ENCODE measurements at places on chromosomes 1 and 21.
A peak's percentile ranks its signal among the peaks of the same experiment; 100 is the strongest.

DNA sequence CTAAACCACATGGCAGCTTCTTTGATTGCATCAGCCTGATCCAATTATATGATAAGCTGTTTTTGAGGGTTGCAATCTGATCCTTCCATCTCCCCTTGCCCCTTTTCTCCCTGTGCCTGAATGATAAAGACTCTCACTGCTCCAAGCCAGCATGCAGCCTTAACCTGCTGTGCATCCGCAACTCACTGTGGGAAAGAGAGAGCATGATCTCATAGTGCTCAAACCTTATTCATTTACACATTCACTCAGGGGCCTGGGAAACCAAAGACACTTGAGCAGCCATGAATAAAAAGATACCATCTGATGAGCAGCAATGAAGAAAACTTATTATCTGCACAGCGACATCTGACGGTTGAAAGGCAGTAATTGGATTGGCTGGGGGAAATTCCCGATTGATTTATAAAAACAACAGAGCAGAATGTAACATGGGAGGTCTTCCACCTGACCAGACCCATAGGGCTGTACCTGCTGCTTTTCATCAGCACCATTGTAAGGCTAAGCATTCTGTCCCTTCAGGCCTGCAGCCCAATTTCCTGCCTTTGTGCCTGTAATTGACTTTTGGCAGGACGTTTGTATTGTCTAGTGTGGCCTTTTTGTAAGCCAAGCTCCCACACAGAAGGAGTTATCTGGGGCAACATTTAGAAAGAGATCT, 62.5 kb downstream of the KIAA0040 start:
- DNase-seq, result no peak

- no peak for DNase-seq
These were observed 25.1 kb downstream of the AK4 start for GRCh38 chr1:65172936-65173690.

DNA sequence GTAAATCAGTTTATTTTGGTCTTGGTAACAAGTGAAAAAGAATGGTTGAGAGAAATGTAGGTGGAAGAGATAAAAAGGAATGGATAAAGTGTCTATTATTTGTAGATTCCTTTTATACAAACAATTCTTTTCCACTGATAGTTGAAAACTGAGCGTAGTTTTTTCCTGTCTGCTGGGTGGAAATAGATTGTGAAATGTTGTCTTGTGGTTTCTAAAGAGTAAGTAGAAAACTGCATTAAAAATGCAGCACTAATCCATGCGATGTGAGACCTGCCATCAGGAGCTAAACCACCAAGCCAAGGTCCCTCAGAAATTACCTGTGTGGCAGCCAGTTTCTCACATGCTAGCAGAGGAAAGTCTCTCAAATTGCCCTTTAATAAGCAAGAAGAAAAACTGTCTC, 103.2 kb upstream of the SLC44A3 start:
- DNase-seq, result no peak

- no peak for DNase-seq
These were observed 16.2 kb downstream of the SYF2 start for GRCh38 chr1:25216123-25216522.

- DNase-seq, result peak; percentile 83
These were observed 367 bp downstream of the WNT2B start for GRCh38 chr1:112509005-112509659.

Data from kidney (tissue), 22 donors.